ENCODE measurements at places on chromosomes 11 and 22.

GRCh38 chr11:95705485-95706124 is 84.0 kb downstream of the FAM76B start:
- DNase-seq = peak; percentile 91

DNA sequence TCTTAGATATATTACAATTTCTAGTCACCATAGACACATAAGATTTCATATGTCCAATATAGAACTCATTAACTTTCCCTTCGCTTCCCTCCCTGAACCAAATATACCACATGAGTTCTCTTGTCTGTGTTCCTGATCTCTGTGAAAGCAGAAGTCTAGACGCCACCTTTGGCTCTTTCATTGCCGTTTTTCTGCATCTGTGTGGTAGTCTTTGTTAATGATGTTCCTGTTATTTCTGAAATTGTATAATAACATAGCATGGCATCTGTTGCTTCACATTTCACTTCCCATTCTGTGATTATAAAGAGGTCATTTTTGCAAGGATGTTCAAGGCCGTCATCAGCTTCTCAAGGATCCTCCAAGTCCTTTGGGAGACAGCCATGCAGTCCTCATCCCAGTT is 58.5 kb downstream of the NCAM1 start:
- DNase-seq = no peak

- DNase-seq = peak; percentile 65
These were observed 152.8 kb downstream of the NCAM1 start for GRCh38 chr11:113113801-113114704.

- no peak for DNase-seq
These were observed 115.4 kb downstream of the SERGEF start for GRCh38 chr11:17897495-17897894.

DNA sequence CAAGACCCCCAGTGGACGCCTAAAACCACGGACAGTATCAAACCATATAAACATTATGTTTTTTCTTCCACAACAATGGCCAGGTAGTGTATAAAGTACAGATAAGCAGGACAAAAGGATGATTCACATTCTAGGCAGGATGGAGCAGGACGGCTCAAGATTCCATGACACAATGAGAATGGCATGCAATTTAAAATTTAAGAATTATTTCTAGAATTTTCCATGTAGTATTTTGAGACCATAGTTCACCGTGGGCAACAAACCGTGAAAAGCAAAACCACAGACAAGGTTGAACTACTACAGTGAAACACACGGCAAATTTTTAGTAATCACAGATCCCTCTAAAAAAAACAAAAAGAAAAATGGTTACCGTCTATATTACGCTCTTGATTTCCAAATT is 7.5 kb downstream of the NARS2 start:
- no peak for DNase-seq

All from right hindlimb (tissue), 1 donor.